ENCODE measurements at places on chromosomes 6 and 20.

GRCh38 chr6:116447496-116448011 is 13.6 kb upstream of the CALHM6 start:
- no peak for DNase-seq

- DNase-seq, result no peak
Observed at GRCh38 chr20:10634683-10635411, 39.0 kb downstream of the JAG1 start.

DNA sequence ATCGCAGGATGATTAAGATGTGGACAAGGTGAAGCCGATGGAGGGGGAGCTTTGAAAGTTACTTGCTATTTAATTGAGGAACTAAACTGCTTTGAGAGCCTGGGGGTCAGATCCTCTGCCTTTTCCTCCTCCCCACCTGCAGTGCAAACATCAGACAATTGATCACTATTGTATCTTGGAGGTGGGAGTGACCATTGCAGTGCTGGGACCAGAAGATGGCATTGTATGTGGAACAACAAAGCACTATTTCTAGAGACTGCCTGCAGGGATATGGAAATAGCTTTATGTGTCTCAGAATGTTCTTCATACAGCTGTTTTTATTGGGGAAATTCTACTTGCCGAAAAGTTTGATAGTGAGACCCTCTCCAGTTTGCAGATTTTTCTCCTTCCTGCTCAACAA is 4.2 kb downstream of the MOG start:
- no peak for DNase-seq

- DNase-seq, result no peak
Observed at GRCh38 chr6:160363016-160363996, 15.1 kb downstream of the SLC22A3 start.

DNA sequence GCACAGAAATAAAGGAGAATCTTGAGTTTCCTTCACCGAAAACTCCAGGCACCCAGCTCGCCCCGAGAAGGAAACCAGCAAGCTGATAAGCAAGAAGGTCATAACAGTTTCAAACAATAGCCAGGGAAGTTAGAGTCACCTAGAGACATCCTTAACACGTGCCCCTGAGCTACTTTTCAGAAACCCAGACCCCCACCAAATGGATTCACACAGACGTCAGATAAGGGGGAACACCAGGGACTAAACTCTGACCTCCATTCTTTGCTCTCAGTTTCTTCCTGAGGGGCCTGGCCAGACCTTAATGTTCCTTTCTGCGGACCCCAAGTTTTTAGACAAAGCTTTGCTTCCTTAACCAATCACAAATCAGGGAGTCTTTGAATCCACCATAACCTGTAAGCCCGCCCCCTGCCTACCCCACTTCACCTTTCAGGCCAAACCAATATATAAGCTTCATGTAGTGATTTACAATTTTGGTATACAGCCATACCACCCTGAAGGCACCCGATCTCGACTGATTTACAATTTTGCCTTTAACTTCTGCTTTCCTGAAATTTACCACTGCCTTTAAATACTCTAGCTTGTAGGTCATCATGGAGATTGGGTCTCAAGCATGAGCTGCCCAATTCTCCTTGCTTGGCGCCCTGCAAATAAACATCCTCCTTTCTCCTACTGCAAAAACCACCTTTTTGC is 11.7 kb downstream of the SOD2 start:
- DNase-seq, result no peak

DNA sequence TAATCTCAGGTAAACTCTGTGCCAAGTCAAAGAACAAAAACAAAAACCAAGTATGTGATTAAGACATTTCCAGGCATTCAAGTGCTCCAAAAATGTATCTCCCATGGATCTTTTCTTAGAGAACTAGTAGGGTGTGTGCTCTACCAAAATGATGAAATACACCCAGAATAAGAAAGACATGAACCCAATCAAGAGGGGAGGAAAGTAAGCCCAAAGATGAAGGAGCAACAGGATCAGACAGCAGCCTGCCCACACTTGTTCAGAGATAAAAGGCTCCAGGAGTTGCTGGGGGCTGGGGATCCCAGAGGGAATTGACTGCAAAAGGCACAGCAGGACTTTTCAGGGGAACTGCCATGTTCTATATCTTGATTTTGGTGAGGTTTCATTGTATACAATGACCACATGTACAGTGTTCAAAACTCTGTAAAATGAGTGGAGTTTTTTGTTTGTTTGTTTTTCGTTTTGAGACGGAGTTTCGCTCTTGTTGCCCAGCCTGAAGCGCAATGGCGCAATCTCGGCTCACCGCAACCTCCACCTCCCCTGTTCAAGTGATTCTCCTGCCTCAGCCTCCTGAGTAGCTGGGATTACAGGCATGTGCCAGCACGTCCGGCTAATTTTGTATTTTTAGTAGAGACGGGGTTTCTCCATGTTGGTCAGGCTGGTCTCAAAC is 24.4 kb downstream of the GCM1 start:
- no peak for DNase-seq

- DNase-seq, result no peak
Observed at GRCh38 chr6:8435845-8436168, 462 bp upstream of the SLC35B3 start.

DNA sequence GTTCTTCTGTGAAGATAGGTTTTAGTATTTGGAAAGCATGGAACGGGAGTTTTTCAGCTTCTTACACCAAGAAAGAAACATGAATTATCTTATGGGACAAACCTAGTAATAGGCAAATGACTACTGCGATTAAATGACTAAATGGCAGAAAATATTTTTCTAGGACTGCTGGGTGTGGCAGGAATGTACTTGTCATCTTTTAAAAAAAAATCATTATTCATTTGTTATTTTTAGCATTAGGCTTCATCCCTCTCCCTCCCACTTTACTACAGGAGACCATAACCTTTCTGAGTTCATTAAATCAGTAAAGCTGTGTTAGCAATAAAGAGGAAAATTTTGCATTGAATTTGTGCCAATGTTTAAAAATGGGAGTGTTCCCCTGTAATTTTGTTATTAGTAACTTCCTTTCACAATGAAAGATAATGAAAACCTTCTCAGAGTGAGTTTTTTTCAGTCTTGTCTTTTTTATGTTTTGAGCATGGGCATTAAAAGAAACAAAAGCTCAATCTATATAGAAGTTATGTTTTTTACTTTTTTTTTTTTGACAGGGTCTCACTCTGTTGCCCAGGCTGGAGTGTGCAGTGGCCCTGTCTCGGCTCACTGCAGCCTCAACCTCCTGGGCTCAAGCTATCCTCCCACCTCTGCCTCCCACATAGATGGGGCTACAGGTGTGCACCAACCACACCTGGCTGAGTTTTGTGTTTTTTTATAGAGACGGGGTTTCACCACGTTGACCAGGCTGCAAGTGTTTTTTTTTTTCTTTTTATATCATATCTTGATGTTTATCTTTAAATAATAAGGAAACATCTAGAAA is 105.6 kb upstream of the CLDN20 start:
- DNase-seq, result no peak

DNA sequence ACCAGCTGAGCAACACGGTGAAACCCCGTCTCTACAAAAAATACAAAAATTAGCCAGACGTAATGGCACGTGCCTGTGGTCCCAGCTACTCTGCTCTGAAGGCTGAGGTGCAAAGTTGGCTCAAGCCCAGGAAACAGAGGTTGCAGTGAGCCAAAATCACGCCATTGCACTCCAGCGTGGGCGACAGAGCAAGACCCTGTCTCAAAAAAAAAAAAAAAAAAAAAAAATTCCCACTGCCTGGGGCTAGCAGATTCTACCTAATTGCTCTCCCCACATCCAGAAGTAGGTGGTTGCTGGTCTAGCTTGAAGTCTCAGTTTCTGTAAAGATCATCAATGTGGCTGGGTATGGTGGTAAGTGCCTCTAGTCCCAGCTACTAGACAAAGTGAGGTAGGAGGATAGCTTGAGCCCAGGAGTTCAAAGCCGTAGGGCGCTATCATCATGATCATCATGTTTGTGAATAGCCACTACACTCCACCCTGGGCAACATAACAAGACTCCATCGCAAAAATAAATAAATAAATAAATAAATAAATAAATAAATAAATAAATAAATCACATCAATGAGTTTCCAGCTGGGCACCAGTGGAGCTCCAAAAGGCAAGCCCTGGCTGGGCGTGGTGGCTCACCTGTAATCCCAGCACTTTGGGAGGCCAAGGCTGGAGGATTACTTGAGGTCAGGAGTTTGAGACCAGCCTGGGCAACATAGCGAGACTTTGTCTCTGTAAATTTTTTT is 6.3 kb upstream of the AP5S1 start:
- DNase-seq, result no peak

DNA sequence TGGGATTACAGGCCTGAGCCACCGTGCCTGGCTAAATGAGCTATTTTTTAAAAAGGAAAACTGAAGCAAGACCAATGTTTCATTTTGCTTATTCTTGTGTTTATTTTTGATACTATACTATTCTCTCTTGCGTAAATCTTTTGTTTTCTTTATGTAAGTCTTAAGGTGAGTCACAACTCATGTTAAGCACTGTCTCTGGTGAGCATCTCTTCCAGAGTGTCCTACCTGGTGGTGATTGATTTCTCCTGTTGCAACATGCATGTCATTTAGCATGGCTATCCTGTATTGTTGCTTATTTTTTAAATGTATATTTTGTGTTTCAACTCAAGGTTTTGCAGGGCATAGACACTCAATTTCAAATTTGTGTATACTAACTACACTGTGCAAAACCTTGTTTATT is 336.0 kb downstream of the RFPL4B start:
- DNase-seq, result no peak

DNA sequence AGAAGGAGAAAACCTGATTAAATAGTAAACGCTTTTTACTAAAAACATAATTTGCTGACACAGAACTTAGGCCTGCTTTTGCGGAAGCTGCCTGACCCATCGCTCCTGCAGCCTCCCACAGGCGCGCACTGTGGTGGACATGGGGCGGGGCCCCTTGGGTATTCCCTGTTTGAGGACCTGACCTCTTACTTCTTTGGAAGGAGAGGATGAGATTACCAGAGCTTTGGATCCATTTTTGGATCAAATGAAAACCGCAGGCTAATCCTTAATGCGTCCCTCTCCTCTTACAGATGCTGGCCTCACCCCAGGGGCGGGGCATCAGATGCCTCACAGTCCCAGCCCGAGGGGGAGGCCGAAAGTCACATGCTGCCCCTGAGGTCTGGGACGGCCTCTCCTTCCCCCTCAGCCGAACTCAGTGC is 151.0 kb downstream of the SCML4 start:
- no peak for DNase-seq

DNA sequence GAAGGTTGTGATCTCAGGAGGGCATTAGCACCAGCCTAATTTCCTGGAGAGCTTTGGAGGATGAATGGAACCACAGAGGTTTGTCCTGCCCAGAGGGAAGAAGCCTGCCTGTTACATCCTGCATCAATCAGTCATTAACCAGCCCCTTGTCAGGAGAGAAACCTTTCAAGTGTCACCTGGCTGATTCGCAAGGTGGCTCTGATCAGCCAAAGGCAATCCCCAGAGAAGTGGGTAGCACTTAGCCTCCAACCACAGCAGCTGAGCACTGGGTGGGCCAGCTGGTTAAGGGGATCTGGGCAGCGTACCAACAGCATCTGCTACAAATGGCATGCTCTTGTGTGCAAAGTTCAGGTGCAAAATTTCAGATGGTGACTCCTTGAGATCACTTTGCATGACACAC is 26.9 kb downstream of the ANKEF1 start:
- no peak for DNase-seq

GRCh38 chr6:12111363-12111670 is 99.2 kb downstream of the HIVEP1 start:
- DNase-seq, result no peak

- DNase-seq, result no peak
Observed at GRCh38 chr6:79705456-79705995, 74.4 kb downstream of the SH3BGRL2 start.

- no peak for DNase-seq
Observed at GRCh38 chr20:63765082-63765873, 25.7 kb downstream of the SLC2A4RG start.

DNA sequence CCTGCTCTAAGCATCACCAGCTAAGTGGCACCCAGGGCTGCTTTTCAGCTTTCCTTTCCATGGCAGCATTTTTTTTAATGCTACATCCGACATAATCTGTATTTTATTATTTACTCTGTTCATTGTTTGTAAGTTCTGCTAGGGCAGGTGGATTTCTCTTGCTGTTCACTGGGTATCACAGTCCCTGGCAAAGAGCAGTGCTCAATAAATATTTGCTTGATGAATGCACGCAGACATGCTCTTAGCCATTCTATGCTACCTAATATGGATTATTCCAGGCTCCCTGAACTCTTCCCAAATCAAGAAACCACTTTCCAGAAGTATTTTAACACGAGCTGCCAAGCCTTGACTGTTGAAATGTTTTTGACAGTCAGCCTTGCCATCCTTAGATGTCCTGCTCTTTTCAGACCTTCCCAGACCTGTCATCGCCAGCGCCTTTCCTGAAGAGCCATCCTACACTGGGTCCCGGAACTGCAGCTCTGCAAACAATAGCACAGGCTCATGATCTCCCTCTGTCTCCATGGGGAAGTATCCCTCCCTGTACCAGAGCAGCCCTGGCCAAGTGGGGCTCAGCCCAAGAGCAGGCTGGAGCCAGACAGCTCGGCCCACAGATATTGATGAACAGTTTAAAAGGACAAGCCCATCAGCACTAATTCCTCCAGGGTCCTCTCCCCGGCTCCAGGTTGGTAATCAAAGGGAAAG is 136.5 kb upstream of the CDH4 start:
- no peak for DNase-seq

DNA sequence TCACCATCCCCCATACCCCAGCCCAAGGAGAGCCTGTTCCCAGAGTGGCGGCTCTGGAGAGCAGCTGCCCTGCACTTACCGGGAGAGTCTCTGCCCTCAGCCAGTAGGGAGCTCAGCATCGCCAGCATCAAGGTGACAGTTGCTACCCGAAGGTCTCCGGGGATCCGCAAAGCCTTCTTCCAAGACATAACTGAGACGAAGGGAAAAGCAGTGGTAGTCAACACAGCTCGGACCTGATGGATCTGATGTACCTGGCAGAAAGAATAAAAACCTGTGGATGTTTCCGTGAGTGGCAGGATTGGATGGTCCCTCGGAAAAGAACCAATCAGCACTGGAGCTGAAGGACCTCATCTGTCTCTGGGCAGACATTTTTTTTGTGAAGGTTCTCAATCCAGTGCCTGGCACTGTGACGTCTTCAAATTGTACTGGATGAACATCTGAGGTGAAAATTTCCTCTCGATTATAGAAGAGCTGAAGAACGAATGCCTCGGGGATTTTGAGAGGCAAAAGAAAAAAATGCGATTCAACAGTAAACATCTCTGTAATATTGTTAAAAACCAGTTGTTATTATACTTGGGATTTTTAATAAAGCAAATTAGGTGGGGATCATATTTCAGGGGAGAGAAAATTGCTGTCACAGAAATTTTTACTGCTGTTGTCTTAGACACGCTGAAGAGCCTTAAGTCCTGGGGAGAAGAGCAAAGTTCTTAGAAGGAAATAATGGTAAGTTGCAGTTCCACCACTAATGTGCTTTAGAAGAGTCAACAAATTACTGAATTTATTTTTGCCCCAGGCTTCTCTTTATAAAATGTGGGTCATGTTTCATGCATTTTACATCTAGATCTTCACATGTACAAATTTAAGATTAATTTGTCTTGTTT is at the start of gene HLA-DQB1:
HLA-DQB1 (minus strand) TSS at position 238 of the 881 bp plus-strand sequence; CDS start at position 188, 50 bp downstream.
- peak; percentile 26 for DNase-seq

DNA sequence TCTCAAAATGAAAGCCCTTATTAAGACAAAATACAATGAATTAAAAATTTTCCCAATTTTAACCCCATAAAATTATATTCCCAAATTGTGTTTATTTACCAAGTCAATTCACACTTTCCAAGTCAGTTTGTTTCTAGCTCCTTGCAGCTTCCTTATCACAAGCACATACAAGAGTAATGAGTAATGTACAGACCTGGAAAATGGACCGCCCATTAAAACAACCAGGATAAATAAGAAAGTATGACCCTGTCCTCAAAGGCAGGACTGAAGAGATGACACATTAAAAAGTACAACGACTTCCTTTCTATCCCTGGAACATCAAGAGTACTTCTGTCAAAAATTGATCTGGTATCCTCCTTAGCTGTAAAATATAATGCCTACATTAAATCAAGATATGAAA is 47.1 kb upstream of the TMX4 start:
- DNase-seq, result no peak
